Left lung (tissue), 14 donors: ENCODE measurements at places on chromosomes 6 and 20. TPM values are rescaled to one million over a fixed set of nuclear protein-coding genes. Genes with fewer than 3 reads are reported as not detected.

Gene TOMM6
- 176 TPM for polyA plus RNA-seq

- H3K27ac ChIP-seq: no peak overlapping the region
- no peak for DNase-seq
- H3K36me3 ChIP-seq: no peaks in the 10 kb centered on the region
These were observed 81.7 kb upstream of the PDE10A start for GRCh38 chr6:165744555-165745228.

Gene TMEM244
- polyA plus RNA-seq: not detected

- H3K27me3 ChIP-seq: no peaks in the 10 kb centered on the region
- no peak for DNase-seq
- H3K4me1 ChIP-seq: no peaks in the 10 kb centered on the region
- no peak overlapping the region for H3K27ac ChIP-seq
These were observed 27.2 kb upstream of the SRSF6 start for GRCh38 chr20:43430265-43431133.

DNA sequence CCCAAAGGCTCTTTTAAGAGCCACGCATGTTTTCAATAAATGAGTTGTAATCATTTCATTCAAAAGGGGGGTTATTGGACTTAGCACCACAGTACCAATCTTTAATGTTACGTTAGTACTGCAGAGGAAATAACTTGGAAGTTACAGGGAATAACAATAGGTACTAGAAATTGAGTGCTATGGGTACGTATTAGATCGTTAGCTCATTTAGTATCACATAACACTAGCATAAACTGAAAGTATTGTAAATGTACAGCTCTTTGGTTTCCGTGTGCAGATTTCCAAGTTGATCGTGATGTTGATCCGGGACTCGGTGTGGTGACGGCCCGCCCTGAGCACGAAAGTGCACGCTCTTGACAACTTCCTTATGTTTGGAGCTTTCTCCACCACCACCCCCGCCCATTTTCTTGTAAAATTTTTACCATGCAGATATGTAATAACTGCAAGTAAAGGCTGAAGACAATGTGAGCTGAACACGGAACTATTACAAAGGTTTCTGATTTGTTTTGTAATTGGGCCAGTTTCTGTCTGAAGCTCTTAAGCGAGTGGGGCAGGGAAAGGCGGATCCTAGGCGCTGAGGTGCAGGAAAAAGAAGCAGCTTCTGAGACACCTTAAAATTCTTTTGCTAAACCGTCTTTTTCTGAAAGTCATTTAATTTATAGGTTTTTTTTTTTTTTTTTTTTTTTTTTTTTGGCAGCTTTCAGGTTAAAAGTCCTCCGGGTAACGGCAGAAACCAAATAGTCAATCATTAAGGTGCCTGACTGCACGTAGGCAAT lies 71.5 kb downstream of the HFE start:
- no peaks in the 10 kb centered on the region for H3K4me1 ChIP-seq
- H3K36me3 ChIP-seq: no peaks in the 10 kb centered on the region
- peak overlapping the region; percentile 58 for H3K4me3 ChIP-seq

DNA sequence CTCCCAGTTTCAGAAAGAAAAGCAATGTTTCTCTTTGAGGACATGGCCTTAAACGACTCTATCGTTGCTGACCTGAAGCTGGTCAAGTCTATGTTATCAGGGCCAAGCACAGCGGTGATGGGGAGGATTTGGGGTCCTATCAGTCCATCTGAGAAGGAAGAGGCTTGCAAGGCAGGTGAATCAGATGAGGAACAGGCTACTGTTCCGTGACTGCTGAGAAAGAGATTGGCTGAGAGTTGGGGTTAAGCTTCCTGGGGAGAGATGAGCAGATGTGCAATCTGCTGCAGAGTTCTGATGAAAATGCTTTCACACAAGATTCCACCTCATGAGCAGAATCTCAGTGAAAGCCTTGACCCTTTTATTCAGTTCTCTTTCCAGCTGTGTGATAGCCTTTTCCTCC lies 168.3 kb upstream of the STMND1 start:
- H3K27me3 ChIP-seq: no peaks in the 10 kb centered on the region
- no peaks in the 10 kb centered on the region for H3K4me1 ChIP-seq
- no peaks in the 10 kb centered on the region for H3K36me3 ChIP-seq
- H3K4me3 ChIP-seq: no peak overlapping the region
- H3K27ac ChIP-seq: no peak overlapping the region
- no peak for DNase-seq

DNA sequence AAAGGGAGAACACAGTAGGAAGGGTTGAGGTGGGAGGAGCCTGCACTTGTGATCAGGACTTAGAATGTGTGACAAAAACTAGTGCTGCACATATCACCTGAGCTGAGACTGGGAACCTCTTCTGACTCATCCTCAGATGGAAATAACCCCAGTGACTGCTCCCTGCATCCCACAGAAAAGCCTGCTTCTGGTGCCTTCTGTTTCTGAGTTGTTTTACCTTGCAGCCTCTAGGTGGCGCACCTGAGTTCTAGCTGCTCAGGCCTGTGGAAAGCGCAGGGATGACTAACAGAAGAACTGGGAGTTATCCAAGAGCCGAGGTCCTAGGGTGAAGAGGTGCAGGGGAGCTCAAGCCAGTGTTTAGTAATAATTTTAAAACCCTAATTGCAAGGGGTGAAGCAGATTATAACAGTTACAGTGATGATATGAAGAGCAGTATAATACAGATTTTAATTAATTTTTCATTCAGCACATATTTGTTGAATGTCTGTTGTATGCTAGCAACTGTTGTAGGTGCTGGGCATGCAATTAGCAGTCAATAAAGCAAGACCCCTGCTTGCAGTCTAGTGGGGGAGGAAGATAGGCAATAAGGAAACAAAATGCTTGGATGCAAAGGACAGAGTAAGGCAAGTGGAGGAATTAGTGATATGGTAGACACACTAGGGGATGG lies 302.5 kb downstream of the DHX35 start:
- no peak overlapping the region for H3K4me3 ChIP-seq
- DNase-seq: peak; percentile 40
- H3K27me3 ChIP-seq: no peaks in the 10 kb centered on the region
- no peaks in the 10 kb centered on the region for H3K36me3 ChIP-seq
- no peaks in the 10 kb centered on the region for H3K4me1 ChIP-seq

- DNase-seq: no peak
- no peak overlapping the region for H3K27ac ChIP-seq
- H3K4me1 ChIP-seq: no peaks in the 10 kb centered on the region
- no peaks in the 10 kb centered on the region for H3K36me3 ChIP-seq
- no peak overlapping the region for H3K4me3 ChIP-seq
- H3K27me3 ChIP-seq: no peaks in the 10 kb centered on the region
These were observed 236.0 kb downstream of the ADGRG6 start for GRCh38 chr6:142537612-142538478.

DNA sequence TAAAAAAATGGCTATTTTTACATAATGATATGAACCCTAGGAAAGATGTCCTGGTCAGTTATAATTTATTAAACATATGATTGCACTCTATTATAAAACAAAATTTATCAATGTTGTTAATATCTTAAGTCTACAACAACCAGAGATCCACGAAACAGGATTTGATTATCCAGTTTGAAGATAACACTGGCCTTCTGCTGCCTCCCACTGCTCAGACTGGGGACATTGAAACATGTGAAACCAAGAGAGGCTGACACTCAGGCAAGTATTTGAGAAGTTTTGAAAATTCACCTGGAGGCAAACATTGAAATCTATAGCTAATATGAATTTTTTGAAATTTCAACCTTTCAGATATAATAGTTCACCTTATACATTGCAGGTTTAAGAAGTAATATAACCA lies 219.3 kb upstream of the HSF2 start:
- no peaks in the 10 kb centered on the region for H3K36me3 ChIP-seq
- no peak overlapping the region for H3K27ac ChIP-seq
- no peaks in the 10 kb centered on the region for H3K27me3 ChIP-seq
- H3K4me1 ChIP-seq: no peaks in the 10 kb centered on the region

DNA sequence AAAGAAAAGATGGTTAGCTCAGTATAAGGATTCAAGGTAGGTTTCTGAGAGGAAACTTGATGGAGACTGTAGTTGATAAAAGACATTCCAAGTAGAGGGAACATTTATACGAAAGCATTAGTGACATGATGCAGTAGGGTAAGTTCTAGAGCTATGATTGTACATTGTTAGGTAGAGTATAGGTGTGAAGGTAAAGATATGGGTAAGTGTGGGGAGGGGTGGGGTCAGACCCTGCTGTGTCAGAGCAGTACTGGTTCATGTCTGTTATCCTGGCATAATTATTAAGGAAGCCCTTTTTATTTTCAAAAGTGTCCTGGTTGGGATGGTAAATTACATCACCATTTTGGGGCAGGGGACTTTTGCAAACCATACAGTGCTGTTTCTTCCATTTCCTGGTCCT lies 635.8 kb downstream of the COL12A1 start:
- no peaks in the 10 kb centered on the region for H3K27me3 ChIP-seq
- H3K4me1 ChIP-seq: no peaks in the 10 kb centered on the region
- DNase-seq: no peak
- no peak overlapping the region for H3K27ac ChIP-seq

GRCh38 chr6:1164600-1164999 lies 147.3 kb upstream of the FOXQ1 start:
- H3K4me1 ChIP-seq: no peaks in the 10 kb centered on the region
- H3K27ac ChIP-seq: no peak overlapping the region
- no peaks in the 10 kb centered on the region for H3K27me3 ChIP-seq
- no peak overlapping the region for H3K4me3 ChIP-seq
- DNase-seq: no peak
